ENCODE measurements at places on chromosomes 13 and 19.

- no peak for DNase-seq
These were observed 363.3 kb downstream of the KCNRG start for GRCh38 chr13:50378509-50379044.

DNA sequence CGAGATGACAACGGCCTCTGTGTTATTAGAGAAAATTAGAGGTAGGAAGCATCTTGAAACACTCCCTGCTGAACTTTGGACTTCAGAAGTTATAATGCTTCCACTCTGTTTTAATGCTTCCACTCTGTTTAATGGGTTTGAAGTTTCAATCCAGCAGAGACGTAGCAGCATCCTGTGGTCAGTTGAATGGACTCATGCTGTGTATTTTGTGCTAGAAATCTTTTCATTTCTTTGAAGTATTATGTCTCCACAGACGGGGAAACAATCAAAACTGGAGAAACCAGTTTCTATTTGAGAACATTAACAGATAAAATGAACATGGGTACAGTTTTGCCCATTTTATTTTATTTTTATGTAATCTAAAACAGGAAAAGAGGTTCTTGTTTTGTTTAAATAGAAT is 1736.2 kb downstream of the SLITRK5 start:
- DNase-seq = no peak

- DNase-seq = peak; percentile 38
These were observed at the start of gene CFD for GRCh38 chr19:858868-859843. Gene CFD (plus strand): TSS chr19:859664. CDS start chr19:859690, 26 bp downstream.

DNA sequence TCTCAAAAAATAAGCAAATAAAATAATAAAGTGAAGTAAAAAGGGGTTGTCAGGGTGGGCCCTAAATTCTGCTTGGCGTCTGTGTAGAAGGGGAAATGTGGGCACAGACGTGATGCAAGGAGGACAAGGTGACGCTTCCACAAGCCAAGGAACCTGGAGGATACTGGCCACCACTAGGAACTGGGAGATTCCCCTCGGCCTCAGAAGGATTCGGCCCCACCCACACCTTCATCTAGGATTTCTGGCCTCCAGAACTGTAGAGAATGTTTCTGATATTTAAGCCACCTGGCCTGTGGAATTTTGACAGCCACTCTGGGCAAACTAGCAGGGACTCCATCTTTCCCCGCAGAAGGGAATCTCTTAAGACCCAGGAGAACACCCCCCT is 1.1 kb downstream of the PLEKHJ1 start:
- DNase-seq = no peak

GRCh38 chr13:108915634-108916512 is 286.5 kb downstream of the MYO16 start:
- DNase-seq = peak; percentile 95

GRCh38 chr13:45915686-45916439 is 64.3 kb upstream of the SIAH3 start:
- DNase-seq = peak; percentile 39

DNA sequence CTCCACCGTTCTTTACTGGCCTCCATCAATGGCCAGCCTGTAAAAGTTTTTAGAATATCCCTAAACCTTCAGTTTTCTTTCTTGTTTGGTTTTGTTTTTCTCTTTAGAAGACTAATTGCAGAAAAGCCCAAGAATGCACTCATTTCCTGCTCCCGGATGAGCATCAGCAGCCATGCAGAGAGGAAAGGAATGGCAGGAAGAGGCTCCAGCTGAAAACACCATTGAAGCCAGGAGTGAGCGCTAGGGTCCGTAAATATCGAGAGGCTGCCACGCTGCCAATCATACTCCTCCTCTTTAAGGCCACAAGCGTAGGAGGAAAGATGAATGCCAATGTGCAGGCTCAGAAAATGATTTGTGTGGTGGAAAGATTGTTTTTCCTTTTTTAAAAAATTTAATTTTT is 57.4 kb upstream of the UBE2L5 start:
- DNase-seq = no peak

GRCh38 chr13:72692884-72693514 is 34.4 kb downstream of the MZT1 start:
- no peak for DNase-seq

GRCh38 chr19:42366673-42367072 is 23.4 kb downstream of the CNFN start:
- no peak for DNase-seq

- no peak for DNase-seq
These were observed at the start of gene DGKH for GRCh38 chr13:42048342-42048683. Gene DGKH (plus strand): TSS chr13:42048648. CDS start chr13:42048774, 126 bp downstream.

DNA sequence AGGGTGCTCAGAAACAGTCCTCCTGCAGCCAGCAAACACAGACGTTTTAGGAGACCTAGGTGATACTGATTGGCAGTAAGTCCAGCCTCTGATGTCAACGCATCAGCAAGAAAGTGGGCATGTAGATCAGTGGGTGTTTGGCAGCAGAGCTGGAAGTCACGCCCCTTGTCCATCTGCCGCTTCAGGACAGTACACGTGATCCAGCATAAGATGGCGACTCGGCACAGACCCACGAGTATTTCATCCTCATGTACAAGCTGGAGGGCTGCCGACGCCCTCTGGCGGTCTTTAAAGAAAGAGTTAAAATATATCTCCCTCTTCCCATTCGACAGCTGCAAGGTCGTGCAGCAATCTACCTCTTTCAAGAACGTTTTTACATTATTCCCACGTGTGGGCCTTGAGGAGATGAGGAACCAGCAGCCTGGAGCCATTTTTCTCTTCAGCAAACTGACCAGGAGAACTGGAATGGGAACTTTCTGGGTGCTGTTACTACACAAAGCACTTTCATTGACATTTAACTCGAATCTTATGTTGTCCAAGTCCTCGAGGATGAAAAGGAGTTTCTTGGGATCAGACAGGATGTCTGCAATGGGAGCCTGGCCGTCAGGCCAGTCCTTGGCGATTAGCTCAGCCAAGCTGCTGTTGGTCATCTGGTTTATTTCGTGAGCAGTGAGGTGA is 22.3 kb downstream of the NLRP11 start:
- peak; percentile 62 for DNase-seq

DNA sequence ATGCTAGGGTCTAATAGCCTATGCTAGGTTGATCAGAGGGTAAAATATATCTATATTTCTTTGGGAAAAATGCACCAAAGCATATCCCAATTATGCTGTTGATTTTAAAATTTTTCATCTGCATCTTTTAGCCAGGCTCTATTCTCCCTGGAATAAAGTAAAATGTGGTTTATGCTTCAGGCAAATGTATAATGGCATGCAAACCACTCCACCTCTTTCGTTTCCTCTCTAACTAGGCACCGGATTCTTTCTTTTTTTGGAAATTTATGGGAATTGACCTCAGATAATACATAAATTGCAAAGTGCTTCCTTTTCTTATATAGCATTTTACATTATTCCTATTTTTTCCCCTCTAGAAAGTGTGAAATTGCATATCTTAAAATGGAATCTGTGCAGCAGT is 386.5 kb downstream of the OLFM4 start:
- no peak for DNase-seq

GRCh38 chr13:37868691-37869505 is 674 bp downstream of the TRPC4 start:
- no peak for DNase-seq

- DNase-seq = no peak
These were observed 26.1 kb downstream of the ZMYM2 start for GRCh38 chr13:19984430-19985218.

DNA sequence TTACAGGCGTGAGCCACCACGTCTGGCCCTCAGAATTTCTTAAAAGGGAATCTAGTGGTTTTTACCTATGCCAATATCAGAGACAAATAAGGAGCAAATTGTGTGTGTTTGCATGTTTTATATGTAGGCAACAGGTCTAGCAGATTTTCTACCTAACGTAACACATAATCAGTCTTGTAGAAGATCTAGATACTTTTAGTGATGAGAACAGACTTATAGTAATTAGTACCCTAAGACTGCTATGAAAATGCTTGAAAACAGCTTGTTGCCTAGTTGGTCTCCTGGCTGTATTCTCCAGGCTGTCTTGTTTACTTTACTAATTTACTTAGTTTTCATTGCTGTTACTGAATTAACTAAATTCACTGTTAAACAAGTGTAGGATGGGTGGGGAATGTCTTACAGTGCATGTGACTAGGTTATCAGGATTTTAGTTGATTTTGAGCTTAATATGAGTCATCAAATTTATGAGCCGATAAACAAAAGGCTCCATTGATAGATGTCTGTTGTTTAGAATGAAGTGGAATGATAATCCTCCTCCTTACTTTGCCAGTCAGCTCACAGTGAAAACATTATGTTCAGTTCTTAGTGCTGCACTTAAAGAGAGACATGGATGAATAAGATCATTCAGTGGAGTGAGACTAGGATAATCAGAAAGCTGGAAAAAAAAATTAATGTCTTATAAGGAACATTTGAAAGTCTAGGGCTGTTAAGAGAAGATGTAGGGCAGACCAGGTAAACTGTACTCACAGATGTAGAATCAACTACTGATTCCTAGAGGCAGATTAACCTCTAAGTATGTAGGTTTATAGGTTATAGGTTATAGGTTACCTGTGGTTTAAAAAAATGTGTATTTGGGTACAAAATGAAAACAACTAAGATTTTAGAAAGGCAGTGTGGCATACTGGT is 22.4 kb downstream of the GTF2F2 start:
- no peak for DNase-seq

DNA sequence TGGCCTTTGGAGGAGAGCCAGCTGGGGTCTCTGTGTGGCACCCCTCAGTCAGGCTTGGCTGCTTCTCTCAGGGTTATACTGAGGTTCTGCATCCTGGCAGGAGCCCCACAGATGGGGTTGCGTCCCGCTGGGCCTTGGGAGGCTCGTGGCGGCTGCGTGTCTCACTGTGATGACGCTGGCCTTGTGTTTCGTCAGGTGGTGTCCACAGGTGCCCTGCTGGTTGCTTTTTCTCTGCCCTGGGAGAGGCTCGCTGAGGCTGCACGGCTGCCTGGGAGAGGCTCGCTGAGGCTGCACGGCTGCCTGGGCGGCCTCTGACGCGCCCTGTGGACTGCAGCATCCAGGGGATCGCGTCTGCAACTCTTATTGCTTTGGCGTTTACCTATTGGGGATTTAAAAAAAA is 15.4 kb downstream of the DOT1L start:
- DNase-seq = no peak

- no peak for DNase-seq
These were observed 107.7 kb downstream of the SLC7A1 start for GRCh38 chr13:29487466-29488454.

Measured in ascending aorta (tissue), 2 donors.